Esophagus mucosa (tissue), 1 donor: ENCODE measurements at places on chromosomes 3 and 15.

DNA sequence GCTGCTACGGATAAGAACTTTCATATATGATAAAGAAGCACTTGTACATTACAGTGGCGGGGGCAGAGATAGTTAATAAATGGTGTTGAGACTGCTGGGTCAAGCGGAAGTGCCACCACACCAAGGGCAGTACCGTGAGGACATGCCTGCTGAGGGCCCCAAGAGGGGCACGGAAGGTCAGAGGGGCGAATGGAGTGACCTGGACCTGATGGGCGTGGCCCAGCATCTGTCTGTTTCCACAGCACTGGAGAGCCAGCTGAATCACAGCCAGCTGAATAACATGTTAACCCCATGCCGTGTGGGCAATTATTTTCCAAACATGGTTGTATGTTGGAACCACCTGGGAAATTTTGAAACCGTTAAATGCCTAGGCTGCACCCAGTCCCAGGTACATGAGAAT lies 37.2 kb downstream of the ANKDD1A start:
- peak; percentile 25 for ATAC-seq

DNA sequence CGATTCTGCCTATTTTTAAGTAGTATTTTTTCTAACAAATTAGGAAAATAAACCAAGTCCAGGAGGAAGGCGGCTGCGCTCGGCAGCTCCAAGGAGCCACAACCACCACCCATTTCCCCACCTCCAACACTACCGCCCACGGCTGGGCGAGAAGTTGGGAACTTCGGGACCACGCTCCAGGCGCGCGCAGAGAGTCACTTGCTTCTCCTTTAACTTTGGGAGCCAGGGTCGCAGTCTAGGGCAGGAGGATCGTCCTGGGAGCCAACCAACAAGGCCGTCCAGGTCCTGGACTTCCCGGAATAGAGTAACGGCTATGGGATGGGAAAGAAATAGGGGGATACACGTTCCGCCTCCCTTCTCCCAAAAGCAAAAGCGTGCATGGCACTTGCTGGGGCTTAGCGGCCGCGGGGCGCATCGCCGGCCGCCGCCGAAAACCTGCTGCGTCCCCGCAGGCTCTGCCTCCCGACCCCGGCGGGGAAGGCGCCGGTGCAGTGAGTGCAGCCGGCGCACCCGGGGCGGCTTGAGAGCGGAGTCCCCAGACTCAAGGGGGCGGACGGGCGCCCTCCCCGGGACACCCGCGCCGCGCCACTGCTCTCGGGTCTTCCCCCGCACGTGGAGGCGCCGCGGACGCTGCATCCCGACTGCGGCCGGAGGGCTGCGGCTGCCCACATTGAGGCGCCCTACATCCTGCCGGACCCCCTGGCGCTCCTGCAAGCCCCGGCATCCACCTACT lies 699 bp downstream of the MEGF11 start:
- no peak for ATAC-seq

- ATAC-seq: no peak
Observed at GRCh38 chr3:41031401-41031800, 167.9 kb upstream of the CTNNB1 start.

- no peak for ATAC-seq
Observed at GRCh38 chr15:91548549-91548948, 305.0 kb upstream of the SLCO3A1 start.

DNA sequence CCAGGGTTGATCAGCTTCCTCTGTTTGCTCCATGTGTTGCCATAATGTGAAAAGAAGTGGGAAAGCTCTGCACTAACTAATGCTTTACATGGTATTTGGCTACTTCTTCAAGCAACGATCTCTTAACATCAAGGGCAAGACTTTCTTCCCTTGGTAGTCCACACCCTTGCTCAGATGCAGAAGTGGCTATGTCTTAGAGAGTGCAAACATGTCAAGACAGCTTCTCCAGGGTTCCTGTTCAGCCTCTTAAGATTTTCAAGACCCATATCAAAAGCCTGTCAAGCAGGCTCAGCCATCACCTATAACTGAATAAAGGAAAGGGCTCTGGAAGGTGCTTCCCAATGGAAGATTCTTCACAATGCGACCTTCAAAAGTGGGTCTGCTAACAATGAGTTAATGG lies 64.8 kb upstream of the CSTA start:
- ATAC-seq: peak; percentile 85

DNA sequence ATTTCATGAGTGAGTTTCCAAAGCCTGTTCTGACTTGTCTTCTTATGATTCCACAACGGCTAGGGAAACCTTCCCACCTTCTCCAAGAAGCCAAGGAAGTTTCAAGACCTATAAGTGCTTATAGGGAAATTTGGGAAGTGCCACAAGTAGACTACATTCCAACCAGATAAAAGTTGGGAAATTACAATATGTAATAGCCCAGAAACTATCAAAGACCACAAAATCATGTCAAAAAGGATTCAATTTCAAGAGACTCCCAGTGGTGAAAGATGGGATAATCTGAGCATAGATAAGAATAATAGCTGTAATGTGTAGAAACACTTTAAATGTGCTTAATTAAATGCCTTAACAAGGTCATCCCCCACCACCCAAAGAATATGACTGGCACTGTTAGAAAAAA lies 169.2 kb upstream of the SLC2A2 start:
- no peak for ATAC-seq

GRCh38 chr3:144296808-144297207 lies 325.2 kb downstream of the DIPK2A start:
- ATAC-seq: no peak

DNA sequence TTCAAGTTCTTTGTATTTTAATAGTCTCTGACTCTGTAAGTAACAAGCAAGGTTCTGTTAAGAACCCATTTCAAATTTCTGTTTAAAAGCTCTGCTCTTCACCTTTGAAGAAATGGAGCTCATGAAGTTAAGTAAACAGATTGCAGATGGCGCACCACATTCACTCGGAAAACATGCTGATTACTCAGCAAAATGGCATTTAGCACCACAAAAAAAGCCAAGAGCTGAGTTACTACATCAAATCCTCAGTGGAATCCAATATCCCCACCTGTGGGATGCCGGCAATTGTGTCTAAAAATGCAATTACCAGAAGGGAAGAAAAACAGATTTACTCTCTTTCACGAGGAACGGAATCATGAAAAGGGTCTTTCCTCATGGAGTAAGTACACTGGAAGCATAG lies 758.0 kb downstream of the NTRK3 start:
- no peak for ATAC-seq

- ATAC-seq: no peak
Observed at GRCh38 chr3:18177271-18177670, 247.9 kb downstream of the SATB1 start.

DNA sequence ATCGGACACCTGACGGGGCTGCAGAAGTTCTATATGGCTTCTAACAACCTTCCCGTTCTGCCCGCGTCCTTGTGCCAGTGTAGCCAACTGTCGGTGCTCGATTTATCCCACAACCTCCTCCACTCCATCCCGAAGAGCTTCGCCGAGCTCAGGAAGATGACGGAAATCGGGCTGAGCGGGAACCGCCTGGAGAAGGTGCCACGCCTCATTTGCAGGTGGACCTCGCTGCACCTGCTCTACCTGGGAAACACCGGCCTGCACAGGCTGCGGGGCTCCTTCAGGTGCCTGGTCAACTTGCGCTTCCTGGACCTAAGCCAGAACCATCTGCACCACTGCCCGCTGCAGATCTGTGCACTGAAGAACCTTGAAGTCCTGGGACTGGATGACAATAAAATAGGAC lies 9.8 kb upstream of the LRRC34 start:
- ATAC-seq: no peak

DNA sequence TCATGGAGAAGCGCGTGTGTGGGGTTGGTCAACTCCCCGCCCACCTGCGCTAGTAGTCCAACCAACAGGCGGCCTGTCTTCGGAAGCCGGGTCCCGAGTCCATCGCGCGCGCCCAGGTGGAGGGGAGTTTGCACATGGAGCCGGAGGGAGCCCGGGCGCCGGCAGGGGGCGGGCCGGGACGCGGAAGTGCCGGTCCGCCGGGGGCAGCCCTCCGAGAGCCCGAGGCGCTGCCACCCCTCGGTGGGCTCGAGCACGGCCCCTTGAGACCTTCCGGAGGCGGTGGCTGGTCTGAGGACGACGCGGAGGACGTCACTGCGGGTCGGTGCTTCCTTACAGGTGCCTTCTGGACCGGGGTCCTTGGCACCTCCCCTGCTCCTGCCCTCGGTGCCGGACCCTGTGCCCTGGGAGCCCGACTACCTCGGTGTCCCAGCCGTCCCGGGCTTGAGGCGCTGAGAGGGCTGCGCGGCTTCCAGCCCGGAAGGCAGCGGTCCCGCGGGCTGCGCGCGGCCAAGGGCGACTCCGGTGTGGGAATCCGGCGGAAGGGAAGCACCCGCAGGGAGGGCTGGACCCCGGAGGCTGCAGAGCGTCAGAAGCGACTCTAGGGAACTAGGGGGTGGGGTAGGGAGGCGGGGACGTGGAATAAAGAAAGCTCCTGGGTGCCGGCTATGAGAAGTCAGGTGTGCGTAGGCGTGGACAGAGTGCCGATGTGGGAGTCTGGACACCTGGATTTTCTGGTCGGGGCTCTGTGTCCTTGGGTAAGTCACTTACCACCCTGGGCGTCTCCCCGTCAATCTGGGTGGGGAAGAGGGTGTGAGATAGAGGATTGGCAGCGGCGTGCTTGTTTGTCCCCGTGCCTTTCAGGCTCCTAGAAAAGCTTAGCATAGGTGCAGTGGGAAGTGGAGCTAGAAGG lies 212.3 kb downstream of the FGF12 start:
- ATAC-seq: peak; percentile 67

DNA sequence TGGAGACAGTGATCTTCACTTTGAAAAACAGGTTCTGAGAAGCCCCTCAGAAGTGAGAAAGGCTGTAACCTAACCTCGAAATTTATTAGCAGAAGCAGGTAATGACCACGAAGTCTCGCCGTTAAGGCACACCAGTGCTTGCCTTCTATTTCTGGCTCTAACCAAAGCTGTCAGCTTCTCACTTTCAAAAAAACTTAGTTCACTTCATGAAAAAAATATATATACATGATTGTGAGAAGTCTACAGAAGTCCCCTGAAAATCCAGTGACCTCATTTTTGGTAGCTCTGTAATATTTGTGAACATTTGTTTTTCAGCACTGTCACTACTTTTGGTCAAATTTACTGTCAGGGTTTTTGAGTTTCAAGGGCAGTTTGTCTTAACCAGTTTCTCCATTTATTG lies 19.1 kb upstream of the AKAP13 start:
- ATAC-seq: no peak

DNA sequence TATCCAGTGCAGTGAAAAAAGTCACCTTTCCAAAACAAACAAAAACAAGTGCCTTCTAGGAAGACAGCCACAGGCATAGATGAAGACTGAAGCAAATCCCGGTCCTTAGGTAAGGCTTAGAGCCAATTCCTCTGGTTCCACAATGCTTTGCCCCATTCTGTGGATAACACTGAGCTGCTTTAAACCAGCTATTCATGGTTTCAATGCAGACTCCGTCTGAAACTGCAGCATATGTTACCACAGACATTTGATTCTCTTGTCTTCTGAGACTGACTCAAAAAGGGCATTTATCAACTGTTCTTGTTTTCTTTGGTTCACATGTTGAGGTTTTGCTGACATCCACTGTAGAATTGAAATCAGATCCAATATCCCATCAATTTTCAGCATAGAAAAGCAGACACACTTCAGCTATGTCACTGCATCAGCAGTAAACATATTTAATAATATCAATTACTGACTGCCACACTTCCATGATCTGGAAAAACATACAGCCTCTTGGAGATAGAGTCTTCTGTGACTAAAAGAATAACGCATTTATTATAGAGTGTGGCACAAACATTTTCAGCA lies 659.3 kb downstream of the ROBO2 start:
- ATAC-seq: no peak

DNA sequence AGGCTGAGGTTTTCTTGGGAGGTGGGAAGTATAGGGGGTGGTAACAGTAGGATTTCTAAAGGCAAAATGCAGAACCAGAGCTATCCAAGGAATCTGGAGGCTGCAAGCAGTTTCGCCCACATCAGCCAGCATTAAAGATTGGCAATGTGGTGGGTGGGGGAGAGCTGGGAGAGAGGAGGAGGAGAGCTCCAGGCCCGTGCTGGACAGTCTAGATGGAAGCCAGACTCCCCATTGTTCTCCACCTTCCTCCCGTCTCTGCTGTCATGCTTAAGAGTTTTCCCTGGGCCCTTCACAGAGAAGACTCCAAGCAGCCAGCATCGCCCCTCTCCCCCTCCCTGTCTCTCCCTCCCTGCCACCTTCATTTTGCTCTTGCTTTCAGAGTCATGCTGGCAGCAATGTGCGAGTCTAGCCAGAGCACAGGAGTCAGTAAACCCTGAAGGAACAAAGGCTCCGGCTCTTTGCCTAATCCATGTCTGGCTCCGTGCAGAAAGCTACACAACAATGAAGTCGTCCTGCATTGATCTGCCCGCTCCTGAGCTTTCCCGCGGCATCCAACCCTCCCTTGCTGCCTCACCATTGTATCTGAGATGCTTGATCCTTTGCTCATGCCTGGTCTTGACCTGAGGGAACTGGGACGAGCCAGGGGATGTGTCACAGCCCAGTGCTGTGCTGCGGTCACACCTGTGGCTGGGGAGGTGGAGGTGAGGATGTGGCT lies 282.9 kb downstream of the NTRK3 start:
- ATAC-seq: peak; percentile 83

- no peak for ATAC-seq
Observed at GRCh38 chr3:176951144-176951543, 246.1 kb downstream of the TBL1XR1 start.

DNA sequence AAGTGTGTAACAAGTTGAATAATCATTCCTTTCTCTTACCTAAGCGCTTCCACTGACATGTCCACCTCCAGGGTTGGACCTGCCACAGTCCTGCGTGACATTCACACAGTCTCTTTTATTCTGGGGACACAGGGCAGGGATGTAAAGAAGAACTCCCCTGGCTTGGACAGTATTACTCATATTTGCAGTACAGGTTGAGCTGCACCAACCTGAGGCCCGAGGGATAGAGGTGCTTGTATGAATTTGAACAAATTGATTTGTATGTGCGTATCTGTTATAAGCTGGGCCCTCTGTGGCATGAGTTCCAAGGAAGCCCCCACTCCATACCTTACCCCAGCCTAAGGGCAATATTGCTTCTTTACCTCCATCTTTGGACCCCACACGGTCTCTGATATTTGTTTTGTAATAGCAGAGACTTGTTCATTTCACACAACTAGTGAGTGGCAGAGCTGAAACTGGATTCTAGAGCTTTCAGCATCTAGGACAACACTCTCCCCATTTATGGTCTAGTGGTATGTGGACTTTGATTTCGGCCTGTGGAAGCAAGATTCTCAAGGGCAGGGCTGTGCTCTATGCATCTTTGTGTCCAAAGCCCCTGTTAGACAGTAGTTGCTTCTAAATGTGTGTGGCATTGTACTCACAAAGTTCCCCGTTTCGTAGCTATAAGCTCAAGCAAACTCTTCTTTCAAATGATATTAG lies 39.2 kb downstream of the FAH start:
- ATAC-seq: peak; percentile 53

GRCh38 chr15:81776976-81777375 lies 268.8 kb downstream of the MEX3B start:
- no peak for ATAC-seq
